ENCODE measurements at places on chromosomes 2 and 18.

DNA sequence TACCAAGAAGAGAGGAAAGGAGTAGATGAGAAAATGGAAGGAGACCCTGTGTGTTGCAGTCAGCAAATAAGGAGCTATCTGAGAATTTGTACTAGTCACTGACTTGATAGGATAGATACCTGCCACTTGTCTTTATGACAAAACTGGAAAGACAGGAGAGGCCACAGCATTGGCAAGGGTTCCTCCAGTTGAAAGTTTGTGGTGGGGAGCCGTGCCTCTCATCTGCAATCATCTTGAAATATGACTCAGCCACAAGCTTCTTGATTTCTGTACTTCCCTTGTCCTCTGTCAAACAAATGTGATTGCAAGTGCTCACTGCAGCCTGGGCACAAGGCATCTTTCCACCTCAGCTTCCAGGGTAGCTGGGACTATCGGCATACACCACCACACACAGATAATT lies 99.1 kb downstream of the GREB1L start:
- DNase-seq, result no peak

- no peak for DNase-seq
Measured at GRCh38 chr2:217998926-217999594, 3.7 kb downstream of the TNS1 start.

DNA sequence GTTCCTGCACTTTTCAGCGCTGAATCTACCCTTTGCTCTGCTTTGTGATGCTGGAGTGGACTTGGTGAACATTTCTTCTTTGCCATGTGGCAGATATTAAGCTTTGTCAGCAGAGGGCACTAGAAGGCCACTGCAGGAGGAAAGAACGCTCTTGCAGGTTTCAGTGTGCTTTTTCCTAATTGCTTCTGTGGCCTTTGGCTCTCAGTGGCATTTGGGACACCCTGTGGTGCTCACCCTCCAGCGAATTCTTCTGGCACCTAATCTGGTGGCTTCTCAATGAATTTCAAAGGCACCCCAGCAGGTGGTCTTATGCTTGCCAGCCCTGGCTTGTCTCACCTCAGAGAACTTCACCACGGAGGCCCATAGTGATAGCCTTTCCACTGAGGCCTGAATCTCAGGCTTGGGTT lies 146.7 kb downstream of the MYO3B start:
- peak; percentile 53 for DNase-seq

- no peak for DNase-seq
Measured at GRCh38 chr2:149872041-149872440, 284.5 kb upstream of the MMADHC start.

GRCh38 chr2:174499371-174499770 lies 12.5 kb upstream of the GPR155 start:
- DNase-seq, result no peak

DNA sequence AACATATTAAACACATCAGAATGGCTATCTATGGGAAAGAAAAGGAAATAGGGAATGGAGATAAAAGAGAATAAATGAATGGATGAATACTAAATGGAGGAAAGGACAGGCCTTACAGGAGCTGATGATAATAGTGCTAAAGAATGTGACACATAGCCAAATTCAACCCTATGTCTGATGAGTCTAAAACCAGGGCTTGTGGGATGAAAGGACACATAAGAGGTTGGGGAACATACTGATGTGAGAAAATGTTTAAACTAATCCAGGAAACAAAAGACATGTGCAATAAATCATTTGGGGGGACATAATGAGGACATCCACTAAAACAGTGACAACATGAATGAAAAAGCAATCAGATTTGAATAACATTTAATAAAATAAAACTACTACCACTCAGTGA lies 120.0 kb downstream of the DYM start:
- DNase-seq, result no peak

- no peak for DNase-seq
Measured at GRCh38 chr2:28408764-28409599, 16.3 kb downstream of the FOSL2 start.

DNA sequence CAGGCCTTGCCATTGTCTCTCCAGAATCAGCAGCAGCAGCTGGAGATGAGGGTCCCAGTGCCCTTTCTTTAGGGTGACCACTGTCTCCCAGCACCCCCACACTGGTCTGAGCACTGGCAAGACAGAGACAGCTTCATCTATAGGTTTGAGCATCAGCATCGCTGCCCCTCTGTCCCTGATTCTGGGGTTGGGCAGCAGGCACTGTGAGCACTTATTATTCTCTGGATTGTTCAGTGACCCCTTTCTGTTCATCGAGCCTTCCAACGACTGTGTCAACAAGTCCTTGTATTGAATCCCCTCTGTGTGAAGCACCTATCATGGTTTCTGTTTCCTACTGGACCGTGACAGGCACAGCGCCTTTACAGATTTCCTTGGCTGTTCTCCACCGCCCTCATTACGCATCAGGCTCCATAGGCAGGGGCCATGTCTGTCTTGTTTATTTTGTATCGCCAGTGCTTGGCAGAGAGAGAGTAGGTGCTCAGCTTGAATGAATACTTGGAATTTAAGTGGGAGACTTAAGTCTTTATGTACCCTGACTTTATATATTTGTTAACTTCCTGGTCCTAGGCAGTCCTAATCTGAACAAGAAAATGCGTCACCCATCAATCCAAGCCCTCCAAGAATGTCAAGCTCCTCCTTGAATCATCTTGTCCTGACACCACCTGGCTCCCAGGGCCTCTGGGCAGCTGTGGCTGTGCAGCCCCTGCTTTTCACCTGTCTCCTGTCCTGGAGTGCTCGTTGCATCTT lies 11.4 kb downstream of the MALL start:
- peak; percentile 85 for DNase-seq

GRCh38 chr2:100239486-100240210 lies 82.7 kb downstream of the LONRF2 start:
- no peak for DNase-seq

GRCh38 chr2:68700560-68700959 lies 34.1 kb upstream of the ARHGAP25 start:
- no peak for DNase-seq

DNA sequence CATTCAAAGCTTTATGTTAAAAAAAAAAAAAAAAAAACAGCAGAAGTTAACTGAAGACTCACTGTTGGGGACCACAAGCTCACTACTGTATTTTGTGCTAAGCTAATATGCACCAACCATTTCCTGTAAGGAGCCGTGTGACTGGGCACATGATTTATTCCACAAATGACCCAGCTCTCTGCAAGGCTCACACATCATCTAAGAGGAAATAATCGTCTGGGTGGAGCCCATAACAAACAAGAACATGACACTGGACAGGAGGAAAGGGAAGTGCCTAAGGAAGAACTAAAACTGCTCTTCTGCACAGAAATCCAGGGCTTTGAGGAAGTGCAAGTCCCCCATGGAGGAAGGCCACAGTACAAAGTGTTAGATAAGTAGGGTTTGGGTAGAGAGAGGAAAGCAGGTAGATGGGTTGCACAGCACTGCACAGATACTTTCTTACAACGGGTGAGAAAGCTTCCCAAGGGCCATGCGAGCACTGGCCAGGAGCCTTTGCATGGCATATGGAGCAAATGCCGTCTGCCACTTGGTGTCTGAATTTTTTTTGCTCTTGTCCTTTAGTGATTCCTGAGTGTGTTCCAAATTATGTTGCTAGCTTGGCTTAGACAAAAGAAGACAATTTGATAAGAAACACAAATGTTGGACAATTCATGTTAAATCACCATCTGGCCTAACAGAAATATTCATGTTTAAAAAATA lies 24.4 kb downstream of the NFE2L2 start:
- DNase-seq, result peak; percentile 43

GRCh38 chr18:32439802-32440201 lies 30.9 kb downstream of the GAREM1 start:
- DNase-seq, result no peak

GRCh38 chr2:150388289-150388625 lies 99.2 kb downstream of the RND3 start:
- no peak for DNase-seq

DNA sequence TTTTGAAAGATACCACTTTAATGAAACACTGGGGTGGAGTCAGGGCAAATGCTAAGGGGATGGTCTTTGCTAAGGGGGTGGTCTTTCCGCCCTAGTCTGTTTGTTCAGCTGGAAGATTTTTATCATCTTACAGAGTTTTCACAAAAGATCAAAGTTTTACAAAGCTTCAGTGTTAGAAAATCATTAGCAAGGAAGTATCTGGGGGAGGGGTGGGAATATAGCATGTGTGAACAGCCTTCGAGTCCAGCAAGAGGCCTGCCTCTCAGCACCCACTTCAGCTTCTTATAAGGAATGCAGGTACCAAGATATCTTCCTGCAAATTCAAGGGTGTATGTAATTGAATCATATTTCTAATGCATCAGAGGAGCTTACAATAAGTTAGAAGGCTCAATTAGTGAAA lies 112.9 kb downstream of the RAPGEF4 start:
- DNase-seq, result no peak

GRCh38 chr18:58753976-58754375 lies 82.7 kb downstream of the MALT1 start:
- no peak for DNase-seq

GRCh38 chr2:238095143-238095542 lies 5.0 kb upstream of the ESPNL start:
- DNase-seq, result no peak

DNA sequence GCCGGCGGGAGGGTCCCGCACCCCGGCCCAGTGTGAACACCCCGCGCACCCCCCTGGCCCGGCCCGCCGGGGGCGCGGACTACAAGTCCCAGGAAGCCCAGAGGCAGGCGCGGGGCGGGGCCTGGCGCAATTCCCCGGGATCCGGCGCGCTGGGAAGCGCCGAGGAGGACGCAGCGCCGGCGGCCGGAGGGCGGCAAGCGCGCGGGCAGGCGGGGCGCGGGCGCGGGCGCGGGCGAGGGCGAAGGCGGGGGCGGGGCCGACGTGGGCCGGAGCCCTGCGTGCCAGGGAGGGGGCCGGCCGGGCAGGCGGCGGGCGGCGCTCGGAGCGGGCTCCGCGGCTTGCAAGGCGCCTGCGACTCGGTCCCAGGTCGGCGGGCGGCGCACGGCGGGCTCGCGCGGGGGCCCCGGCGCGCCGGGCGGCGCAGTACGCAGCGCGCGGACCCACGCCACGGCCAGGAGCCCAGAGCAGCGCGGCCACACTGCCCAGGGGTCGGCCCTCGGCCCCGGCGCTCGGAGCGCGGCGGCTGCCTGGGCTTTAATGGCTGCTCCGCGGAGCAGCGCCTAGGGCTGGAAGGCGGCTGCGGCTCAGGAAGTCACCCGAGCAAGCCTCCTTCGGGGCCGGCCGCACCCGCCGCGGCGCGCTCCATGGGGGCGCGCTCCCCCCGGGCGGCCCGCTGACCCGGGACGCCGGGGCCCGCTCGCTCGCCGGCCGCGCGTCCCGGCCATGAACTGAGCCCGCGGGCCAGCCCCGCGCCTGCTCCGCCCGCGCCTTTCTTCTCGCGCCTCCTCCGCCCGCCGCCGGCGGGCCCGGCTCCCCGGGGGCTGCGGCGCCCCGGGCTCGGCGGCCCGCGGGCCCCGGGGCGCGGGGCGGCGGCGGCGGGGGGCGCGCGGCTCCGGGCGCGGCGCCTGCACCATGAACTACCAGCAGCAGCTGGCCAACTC lies at the start of gene AGAP1:
TSS of gene AGAP1 (plus strand) at position 269 of the 941 bp plus-strand sequence.
- peak; percentile 62 for DNase-seq

GRCh38 chr2:214261683-214262082 lies 149.2 kb upstream of the VWC2L start:
- no peak for DNase-seq

- no peak for DNase-seq
Measured at GRCh38 chr18:12317664-12318333, 9.8 kb downstream of the TUBB6 start.

DNA sequence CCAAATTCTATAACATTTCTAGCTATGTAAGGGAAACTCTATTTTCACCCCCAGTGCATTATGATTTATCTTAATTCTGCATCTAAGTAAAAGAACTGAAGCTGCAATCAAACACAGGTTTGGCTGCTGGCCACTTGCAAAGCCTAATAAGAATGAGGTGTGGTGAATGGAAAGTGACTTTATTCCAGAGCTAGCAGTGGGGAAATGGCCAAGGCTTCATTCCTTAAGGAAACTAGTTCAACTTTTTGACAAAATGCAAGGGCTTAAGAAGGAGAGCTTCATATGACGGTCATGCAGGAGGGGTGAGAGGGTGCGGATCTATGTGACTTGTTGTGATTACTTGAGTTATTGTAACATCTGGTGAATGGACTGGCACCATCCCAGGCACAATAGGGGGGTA lies 1802.0 kb downstream of the SUCLG1 start:
- DNase-seq, result no peak

- no peak for DNase-seq
Measured at GRCh38 chr2:176234156-176234555, 35.1 kb upstream of the MTX2 start.

DNA sequence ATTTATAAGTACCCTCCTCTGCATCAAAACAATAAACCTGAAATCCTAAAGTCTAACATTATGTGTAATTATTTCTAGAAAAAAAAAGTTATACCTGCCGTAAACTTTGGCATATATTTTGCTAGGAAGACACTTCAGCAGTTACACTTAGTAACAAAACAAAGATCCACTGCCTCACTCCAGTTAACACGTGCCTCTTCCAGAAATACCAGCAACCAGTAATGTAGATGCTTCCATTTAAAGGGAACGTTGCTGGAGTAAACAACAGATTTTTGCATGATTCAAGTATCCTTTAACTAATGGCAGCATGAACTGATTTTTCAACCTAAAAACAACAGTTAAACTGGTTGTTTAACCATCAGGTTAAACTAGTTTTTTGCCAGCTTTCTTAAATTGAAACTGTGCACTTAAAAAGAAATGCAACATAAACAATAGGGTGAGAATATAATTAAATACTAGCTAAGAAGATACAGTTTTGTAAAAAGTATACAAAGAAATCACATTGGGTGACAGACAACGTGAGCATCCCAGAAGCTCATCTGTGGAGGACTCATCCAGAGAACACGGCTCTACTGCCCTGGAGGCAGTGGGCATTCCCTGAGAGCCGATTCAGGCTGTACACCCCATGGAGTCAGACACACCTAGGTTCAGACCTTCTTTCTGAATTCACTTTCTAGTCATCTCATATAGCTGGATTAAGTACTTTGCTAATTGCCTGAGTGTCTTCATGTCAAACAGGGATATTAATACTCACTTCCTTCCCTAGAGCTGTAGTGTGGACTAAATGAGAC lies 22.3 kb downstream of the MGAT4A start:
- DNase-seq, result no peak

DNA sequence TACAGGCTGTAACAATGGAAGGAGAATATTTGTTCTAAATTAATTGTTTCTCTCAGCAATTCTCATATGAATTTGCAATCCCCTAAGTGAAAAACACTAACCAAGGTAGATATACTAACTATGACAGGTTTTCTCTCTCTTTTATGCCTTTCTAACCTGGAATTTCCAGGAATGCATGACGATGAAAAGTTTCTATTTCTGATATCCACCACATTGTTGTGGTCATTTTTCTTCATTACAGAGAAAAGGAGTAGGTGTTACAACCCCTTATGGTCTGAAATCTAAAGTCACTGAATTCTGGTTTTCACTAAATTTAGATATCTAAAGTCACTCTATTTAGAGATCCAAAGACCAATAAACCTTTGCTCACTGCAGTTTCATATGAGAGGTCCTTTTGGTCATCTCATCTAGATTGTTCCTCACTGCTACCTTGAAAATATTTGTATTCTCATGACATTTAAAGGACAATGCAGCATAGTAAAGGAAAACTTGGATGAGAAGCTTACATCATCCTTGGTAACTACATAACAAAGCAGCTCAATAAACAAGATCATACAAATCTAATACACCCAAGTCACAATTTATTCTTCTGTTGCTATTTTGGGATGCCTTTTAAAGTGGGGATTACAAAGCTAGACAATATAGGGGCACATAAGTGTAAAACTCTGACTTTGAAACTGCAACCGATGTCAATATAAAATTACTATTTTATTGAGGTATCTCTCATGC lies 85.8 kb downstream of the TCF4 start:
- DNase-seq, result no peak

Measured in NCI-H446 treated with DMSO at 0.1 percent for 48 hours (cell line).